CD4-positive, alpha-beta T cell treated with Interleukin-15 for 1 hour (primary cell): ENCODE measurements at places on chromosomes 16 and 17.

DNA sequence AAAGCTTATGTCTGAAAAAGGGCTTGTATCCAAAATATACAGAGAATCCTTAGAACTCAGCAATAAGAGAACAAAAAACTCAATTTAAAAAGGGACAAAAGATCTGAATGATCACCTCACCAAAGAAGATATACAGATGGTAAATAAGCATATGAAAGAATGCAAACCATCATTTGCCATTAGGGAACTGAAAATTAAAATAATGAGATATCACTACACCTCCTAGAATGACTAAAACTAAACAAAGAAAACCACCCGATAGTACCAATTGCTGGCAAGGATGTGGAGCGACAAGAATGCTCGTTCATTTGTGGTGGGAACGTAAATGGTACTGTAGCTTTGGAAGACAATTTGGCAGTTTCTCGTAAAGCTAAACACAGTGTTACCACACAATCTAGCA lies 66.9 kb upstream of the MPHOSPH6 start:
- DNase-seq = no peak

GRCh38 chr17:72388765-72389473 lies 268.1 kb downstream of the SOX9 start:
- DNase-seq = no peak

- DNase-seq = no peak
Measured at GRCh38 chr16:27112093-27112811, 45.5 kb downstream of the C16orf82 start.

GRCh38 chr17:28744972-28745785 lies 1.4 kb downstream of the TRAF4 start:
- DNase-seq = peak; percentile 33

GRCh38 chr16:85941863-85942644 lies 43.1 kb downstream of the IRF8 start:
- DNase-seq = no peak
